ENCODE measurements at places on chromosomes 5 and 9. TPM values are rescaled to one million over a fixed set of nuclear protein-coding genes. Genes with fewer than 3 reads are reported as not detected.

DNA sequence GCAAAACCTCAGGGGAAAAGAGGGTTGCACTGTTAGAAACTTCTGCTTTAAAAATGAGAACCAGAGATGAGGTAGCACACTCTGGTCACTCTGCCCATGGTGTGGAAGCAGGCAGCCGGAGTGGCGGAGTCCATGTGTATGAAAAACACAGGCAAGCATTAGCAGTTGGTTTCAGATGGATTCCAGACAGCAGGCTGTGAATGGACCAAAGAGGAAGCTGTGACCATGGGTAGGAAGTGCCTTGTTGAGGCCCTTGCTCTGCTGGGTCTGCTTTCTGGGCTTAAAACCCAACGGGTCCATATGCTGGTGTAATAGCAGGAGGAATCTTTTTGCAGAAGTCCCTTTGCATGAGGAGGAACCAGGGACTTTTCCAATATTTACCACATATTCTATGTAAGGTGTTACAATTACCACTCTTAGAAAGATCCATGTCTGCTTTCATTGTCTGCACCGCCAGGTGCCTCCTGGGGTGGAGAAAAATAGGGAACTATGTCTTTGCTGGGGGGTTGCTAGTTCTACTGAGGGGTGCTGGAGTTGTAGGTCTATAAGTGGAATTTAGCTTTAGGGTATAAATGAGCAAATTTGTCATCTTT lies 77.0 kb downstream of the ANKRD55 start:
- no peak for DNase-seq

GRCh38 chr5:31855134-31856040 lies 216.5 kb downstream of the PDZD2 start:
- no peak for DNase-seq

DNA sequence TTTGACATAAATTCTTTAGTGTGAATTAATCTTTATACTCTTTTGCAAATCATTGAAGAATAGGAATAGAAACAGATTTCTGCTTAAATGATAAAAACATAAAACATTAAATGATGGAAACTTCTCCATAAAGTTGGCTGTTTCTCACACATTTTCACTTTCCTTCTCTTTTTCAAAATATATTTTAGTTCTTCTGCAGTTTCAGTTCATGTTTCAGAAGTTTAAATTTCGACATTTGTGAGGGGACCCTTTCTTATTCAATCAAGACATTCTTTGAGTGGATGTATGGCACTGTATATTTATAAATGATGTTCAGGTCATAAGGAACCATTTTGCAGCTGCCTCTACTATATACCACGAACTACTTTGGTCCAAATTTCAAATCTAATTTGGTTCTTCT lies 34.6 kb downstream of the TNFAIP8 start:
- DNase-seq = no peak

- DNase-seq = no peak
These were observed 143.1 kb downstream of the FSTL4 start for GRCh38 chr5:133469252-133469651.

DNA sequence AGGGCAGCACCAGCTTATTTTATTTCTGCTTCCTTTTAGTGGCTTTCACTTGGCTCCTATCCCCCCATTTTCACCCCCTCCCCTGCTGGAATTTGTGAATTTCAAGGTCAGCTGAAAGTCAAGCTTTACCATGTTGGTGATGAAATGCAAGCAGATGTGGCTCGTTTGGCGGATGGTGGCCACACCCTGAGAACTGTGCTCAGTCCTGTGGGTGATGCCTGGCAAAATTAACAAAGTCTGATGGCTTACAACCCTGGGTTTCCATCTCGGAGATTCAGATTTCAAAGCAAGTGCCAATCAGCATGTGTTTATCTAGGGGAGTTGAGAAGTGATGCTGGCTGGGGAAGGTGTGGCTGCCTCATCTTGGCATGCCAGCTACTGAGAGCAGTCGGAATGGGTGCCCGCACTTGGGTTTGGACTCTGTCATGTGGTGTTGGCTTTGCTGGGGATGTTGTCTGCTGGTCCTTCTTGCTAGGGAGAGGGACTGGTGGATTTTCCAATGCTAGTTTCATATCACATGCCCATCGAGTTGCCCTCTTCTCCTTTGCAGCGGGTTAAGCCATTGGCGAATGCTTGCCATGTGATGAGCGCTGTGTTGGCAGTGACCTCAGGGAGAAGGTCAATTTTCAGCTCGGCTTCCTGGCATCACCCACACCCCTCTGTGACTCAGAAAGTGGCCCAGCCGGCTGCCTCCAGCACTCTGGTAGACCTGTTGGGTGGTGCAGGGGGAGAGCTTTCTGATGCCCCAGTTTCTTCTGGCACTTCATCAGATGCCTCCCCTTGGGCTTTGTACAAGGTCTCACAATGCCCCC lies 77.0 kb upstream of the PITX1 start:
- peak; percentile 78 for DNase-seq

- peak; percentile 23 for DNase-seq
These were observed 102.3 kb upstream of the LARP1 start for GRCh38 chr5:154652746-154653417.

- DNase-seq = no peak
These were observed 58.5 kb downstream of the LIFR start for GRCh38 chr5:38497946-38498345.

GRCh38 chr5:113140837-113141671 lies 164.5 kb downstream of the DCP2 start:
- no peak for DNase-seq

GRCh38 chr5:170151097-170151831 lies 45.6 kb downstream of the FOXI1 start:
- peak; percentile 100 for DNase-seq

GRCh38 chr5:31066655-31067328 lies 126.7 kb upstream of the CDH6 start:
- no peak for DNase-seq

GRCh38 chr5:144011388-144011787 lies 159.1 kb downstream of the YIPF5 start:
- no peak for DNase-seq

DNA sequence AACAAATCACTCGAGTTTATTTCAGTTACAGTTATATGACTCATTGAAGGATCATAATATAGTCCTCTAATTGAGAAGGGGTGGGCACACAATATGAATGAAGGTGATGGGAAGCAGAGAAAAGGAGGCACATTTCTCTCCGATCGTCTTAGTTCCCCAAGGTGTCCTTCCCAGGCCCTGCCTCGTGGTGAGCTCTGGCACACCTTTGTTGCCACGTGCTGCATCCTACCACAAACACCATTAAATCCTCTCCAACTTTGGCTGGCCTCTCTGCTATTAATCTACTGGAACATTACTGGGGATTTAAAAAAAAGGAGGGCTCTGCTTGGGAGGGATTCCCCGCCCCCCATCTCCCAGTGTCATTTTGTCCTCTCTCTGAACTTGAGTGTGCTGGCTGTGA lies 42.9 kb downstream of the CDH6 start:
- DNase-seq = no peak

GRCh38 chr5:50744776-50745175 lies 78.3 kb downstream of the PARP8 start:
- no peak for DNase-seq

- DNase-seq = no peak
These were observed 380.5 kb upstream of the SMC2 start for GRCh38 chr9:103713631-103714030.

DNA sequence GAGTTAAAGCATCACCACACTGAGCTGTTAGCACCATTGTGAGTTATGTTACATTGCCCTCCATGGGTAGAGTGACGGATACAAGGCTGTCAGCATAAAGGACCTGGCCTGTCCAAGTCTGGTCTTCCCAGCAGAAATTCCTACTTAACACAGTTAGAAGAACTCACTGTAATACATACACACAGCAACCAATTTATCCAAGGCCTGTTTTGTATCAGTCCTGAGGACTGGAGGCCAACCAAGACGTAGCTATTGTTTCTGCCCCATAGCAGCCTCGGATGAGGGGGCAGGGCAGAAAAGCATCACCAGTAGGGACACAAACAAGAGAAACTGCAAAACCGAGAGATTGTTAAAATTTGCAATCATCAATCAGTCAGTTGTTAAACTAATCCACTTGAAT lies 66.0 kb upstream of the CKMT2 start:
- no peak for DNase-seq

DNA sequence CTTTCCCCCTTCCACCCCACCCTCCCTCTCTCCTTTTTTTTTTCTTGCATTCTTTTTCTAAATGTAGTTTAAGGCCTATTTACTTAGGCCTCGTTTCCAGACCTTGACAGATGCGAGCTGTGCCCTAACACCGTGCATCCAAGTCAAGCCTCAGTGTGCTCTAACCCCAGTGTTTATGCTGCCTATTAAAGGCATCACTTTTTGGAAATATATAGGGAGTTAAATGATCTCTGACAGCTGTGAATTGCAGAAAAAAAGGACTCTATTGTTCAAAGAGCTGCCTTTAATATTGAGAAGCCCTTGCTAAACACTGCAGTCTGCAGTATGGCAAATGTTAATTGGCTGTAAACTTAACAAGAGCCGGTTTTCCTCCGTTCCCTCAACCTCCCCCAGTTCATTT lies 270.4 kb upstream of the TUT7 start:
- no peak for DNase-seq

GRCh38 chr5:29367176-29367833 lies 1826.2 kb upstream of the CDH6 start:
- DNase-seq = no peak

GRCh38 chr9:126802318-126803059 lies 2.4 kb upstream of the ZBTB43 start:
- peak; percentile 79 for DNase-seq

DNA sequence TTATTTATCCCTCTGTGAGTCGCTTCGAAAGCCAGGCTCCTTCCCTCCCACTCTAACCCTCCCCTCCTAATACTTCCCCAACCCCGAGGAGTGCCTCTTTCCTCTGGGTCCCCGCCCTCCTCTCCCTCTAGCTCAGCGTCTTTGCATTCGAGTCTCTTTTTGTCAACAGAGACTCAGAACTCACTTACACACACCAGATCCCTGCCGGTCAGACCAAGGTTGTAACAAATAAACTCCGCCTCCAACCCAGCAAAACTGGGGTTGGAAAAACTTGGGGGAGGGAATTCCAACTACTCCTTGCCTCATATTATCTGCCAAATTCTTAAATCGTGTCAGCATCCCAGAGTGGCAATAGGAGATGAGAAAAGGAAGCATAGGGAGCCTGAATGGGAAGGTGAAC lies at the start of gene HTR1A:
Gene HTR1A, minus strand, starts transcription at position 167 of the 400 bp plus-strand sequence. CDS start 726 bp downstream, outside the sequence.
- DNase-seq = no peak

- no peak for DNase-seq
These were observed 17.7 kb downstream of the PLGRKT start for GRCh38 chr9:5419987-5420386.

DNA sequence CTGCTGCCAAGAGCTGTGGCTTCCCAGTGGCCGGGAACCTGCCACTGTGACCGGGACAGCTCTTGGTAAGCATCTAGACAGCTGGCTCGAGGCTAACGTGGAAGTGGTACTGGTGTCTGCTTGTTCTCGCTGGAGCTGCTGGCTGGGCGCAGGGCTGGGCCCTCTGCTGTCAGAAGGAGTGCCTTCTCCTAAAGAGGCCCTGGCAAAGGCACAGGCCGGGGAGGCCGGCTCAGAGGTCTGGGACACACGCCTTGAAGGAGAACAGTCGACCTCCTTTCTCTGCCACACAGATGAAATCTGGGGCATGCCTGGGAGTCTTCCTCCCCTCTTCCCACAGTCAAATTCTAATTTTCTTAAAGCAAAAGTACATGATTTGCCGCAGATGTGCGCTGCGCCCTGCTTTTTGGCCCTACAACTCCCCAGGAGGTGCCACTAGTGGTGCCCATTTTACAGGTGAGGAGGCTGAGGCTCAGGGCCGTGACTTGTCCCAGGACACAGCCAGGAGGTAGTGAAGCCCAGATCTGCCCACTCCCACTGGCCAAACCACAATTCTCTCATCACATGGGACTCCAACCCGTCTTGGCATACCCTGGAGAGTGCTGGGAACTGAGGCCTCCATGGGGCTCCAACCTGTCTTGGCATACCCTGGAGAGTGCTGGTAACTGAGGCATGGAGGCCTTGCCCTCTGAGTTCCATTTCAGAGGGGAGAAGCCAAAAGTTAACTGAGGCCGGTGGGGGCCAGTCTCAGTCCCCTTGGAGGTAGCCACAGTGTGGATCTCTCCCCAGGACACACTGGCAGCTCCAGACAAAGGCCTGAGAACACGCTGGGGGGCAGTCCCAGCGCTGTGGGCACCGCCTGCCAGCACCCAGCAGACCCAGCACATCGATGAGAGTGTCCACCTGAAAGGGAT lies 12.0 kb upstream of the RXRA start:
- DNase-seq = no peak

The SLC6A7 gene
- total RNA-seq = not detected

The NXNL2 gene
- total RNA-seq = 8.7 TPM

The TRIP13 gene
- 74.0 TPM for total RNA-seq

The RASGRF2 gene
- total RNA-seq = 0.48 TPM

The VLDLR gene
- 8.1 TPM for total RNA-seq

All from PC-9 (cell line).